Choroid plexus epithelial cell (primary cell): ENCODE measurements at places on chromosomes 11 and 22.

GRCh38 chr22:24592058-24592850 is 619 bp downstream of the LRRC75B start:
- DNase-seq, result peak; percentile 20

DNA sequence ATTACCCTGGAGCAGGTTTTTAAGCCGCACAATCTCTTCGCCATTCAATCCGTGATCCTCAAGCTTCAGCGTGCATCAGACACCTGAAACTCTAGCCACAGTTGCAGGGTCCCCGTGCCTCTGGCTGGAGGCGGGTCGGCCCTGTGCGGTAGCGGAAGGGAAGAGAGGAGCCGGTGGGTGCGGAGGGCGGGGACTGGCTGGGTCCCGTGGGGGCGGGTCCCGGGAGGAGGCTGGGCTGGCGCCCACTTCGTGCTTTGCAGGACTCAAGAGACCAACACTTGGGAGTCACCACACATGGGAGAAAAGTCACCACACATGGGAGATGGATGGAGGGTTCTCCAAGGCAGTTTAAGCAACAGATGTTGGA is 772 bp downstream of the C22orf15 start:
- DNase-seq, result no peak

DNA sequence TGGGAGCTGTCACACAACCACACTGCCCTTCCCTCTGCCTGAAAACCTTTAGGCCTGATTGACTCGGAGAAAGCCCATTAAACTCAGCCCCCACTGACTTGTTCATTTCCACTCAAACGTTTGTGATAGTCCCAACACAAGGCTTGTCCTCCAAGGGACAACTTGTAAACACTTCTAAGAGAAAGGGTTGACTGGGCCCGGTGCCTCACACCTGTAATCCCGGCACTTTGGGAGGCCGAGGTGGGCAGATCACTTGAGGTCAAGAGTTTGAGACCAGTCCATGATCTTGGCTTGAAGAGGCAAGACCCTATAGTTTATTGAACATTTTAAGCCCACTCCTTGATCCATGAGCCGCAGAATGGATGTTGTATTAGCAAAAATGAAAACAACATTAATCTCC is 63.3 kb upstream of the PRODH start:
- no peak for DNase-seq

DNA sequence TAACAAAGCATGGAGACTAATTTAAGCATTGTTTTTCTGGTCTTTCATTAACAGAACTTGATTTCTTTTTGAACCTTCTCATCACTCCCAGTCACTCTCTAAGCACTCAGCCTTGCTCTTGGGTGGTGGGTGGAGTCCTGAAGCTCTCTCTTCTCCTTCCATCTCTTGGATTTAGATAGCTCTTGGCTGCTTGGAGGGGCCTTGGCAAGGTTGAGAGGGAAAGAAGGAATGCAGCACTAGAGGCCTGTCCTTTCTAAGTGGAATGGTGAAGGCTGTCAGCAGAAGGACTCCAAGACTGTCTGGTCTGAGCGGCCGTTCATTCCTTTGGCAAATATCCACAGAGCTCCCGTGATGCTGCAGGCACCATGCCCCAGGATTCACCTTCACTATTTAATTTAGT is 168.6 kb upstream of the E2F8 start:
- DNase-seq, result no peak

DNA sequence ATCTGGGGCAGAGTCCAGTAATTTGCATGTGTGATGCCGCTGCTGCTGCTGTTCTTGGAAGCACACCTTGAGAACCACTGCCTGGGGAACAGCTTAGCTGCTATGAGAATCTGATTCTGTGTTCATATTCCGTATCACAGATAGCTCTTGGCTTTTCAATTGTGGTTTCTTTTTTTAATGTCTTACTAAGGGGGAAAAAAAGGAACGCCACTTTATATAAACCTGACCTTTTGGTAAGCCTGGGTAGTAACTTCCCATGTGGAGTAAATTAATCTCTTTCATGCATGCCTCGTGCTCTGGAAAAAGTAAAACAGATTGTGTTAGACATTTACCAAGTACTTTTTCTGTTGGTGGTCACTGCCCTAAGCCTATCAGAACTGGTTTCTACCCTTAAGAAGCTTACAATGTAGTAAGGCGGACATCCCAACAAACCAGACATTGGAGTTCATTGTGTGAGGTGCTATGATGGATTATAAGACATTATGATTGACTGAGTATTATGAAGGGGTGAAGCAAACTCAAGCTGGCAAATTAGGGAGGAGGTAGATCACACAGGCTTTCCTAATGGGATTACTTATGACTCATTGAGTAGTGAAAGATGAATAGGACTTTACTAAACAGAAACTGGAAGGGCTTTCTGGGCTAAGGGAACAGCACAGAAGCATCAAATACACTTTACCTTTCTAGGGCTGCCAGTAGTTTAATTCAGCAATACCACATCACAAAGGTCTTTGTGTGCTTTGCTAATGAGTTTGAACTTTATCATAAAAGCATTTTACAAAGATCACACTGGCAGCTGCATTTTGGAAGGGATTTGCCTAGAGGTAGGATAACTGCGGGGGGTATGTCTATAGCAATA is 64.7 kb downstream of the MAML2 start:
- no peak for DNase-seq

- no peak for DNase-seq
Observed at GRCh38 chr11:88501541-88501940, 164.0 kb upstream of the CTSC start.

GRCh38 chr11:85257837-85258236 is 369.3 kb downstream of the DLG2 start:
- DNase-seq, result no peak

DNA sequence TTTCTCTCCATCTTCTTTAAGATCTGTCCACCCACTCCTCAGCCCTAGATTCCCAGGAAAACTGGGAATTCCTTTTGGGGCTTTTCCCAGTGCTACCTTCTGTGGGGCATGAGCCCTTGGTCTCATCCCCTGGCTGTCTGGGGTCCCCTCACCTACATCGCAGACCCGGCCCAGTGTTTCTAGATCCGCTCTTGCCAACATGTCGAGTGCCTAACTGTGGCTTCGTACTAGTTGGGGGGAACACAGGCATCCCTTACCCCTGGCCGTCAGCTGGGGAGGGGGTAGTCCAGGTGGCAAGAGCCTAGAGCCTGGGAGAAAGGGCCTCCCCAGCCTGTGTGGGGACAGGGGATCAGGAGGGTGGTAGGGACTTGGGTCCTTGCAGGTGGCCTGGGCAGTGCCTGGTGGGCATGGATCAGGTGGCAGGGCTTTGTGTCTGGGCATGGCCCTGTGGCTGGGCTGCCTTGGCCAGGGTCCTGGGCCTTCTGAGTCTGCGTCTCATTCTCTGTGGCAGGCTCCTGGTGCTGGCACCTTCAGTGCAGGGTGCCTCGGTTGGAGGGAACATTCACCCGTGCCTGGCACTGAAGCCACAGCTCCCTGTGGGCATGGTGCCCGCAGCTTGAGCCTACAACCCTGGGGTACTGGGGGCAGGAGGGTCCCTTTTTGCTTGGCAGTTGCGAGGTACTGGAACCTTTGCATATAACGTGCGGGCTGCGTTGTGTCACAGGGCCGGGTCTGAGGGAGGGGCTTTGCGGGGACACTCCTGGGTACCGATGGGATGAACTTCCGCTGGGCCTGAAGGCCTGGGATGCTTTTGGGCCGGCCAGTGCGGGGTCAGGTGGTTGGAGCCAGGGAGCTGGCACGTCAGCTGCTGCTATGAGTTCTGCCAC is 4.1 kb downstream of the KCNQ1 start:
- no peak for DNase-seq

DNA sequence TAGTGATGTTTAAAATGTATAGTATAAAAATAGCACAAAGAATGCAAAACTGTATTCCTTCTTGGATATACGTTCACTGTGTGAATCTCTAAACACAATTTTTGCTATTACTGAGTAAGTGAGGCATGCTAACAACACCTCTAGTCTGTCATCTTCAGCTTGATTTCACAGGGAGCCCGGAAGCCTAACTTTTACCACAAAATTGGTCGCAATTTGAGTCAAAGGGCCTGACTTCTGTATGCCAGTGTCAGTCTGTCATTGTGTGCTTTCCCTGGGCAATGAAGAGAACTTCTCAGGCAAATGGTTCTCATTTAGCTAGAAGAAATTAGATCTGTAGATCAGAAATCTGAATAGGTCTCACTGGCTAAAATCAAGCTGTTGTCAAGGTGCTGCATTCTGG is 1059.5 kb downstream of the FAM181B start:
- no peak for DNase-seq

GRCh38 chr11:108901359-108901758 is 236.5 kb downstream of the DDX10 start:
- DNase-seq, result no peak

GRCh38 chr22:36397131-36398093 is 9.6 kb upstream of the MYH9 start:
- DNase-seq, result peak; percentile 75

DNA sequence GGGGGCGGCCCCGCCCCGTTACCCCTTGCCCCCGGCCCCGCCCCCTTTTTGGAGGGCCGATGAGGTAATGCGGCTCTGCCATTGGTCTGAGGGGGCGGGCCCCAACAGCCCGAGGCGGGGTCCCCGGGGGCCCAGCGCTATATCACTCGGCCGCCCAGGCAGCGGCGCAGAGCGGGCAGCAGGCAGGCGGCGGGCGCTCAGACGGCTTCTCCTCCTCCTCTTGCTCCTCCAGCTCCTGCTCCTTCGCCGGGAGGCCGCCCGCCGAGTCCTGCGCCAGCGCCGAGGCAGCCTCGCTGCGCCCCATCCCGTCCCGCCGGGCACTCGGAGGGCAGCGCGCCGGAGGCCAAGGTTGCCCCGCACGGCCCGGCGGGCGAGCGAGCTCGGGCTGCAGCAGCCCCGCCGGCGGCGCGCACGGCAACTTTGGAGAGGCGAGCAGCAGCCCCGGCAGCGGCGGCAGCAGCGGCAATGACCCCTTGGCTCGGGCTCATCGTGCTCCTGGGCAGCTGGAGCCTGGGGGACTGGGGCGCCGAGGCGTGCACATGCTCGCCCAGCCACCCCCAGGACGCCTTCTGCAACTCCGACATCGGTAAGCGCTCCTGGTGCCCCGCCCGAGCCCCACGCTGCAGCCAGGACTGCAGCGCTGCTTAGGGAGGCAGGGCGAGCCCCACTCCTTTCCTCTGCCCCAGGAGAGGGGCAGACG is at the start of gene TIMP3:
TIMP3 (plus strand) TSS at position 169 of the 700 bp plus-strand sequence; CDS start at position 466, 297 bp downstream.
- peak; percentile 83 for DNase-seq

- no peak for DNase-seq
Observed at GRCh38 chr11:115761348-115761747, 257.1 kb upstream of the CADM1 start.

GRCh38 chr11:114377612-114378267 is 22.6 kb downstream of the C11orf71 start:
- no peak for DNase-seq

DNA sequence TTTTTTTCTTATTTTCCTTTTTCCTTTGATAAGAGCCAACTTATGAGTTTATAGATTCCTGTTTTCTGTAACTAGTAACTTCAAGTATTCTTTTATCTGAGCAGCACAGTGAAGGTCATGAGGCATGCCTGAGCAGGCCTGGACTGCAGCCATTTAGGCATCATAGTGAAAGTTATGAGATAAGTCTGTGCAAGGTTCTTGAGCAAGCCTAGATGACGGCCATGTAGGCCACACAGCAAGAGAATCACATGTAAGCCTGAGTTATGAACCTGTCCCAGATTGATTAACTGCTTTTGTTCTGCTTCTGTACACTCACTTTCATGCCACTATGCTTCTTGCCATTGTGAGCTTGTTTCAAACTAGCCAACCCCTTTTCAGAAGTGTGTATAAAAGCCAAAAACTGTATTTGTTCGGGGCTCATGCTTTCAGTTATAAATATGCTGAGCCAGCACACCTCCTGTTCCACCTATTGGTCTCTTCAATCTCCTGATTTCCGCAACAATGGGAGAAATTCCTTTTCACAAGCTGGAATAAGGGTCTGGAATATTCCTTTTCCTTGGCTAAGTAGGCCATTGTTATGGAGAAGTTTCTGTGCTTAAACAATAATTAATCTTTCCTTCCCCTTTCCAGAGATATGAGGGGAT is 745.7 kb downstream of the FAM181B start:
- peak; percentile 90 for DNase-seq

- no peak for DNase-seq
Observed at GRCh38 chr11:3232956-3233355, 739 bp upstream of the MRGPRE start.

- no peak for DNase-seq
Observed at GRCh38 chr11:79025622-79026021, 415.2 kb downstream of the TENM4 start.

GRCh38 chr11:44645827-44646226 is 80.4 kb downstream of the CD82 start:
- DNase-seq, result no peak

DNA sequence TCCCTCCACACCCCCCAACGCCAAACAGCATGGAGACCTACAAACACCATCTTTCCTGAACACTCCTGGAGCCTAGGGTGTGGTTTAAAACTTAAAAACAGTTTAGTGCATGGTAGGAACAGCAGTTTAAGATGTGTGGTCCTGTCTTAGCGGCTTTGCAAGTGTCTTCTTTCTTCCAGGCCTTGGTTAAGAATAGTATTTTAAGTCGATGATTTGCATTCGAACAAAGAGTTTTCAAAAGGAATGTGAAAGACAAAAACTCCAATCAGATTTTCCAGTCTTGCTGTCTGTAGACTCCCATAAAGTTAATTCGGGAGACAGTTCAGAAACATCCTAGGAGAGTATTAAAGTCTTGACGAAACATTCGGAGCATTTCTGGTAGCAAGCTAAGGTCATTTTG is 3.7 kb downstream of the FGF4 start:
- DNase-seq, result no peak

GRCh38 chr22:23067023-23067650 is 3.2 kb upstream of the GNAZ start:
- no peak for DNase-seq

DNA sequence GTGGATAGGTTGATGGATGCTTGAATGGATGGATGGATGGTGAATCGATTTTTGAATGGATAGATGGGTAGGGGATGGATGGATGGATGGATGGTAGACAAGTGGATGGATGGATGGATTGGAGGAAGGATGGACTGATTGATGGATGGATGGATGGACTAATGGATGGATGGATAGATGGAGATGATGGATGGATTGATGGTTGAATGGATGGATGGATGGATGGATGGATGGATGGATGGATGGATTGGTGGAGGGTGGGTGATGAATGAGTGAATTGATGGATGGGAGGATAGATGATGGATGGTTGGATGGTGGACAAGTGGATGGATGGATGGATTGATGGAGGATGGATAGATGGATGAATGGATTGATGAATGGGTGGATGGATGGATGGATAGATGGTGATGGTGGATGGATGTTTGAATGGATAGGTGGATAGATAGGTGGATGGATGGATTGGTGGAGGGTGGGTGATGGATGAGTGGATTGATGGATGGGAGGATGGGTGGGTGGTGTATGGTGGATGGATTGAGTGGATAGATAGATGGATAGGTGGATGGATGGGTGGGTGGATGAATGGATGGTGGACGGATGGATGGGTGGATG is 1140.9 kb downstream of the BRD1 start:
- no peak for DNase-seq
